ENCODE measurements at places on chromosomes 5 and 9.

DNA sequence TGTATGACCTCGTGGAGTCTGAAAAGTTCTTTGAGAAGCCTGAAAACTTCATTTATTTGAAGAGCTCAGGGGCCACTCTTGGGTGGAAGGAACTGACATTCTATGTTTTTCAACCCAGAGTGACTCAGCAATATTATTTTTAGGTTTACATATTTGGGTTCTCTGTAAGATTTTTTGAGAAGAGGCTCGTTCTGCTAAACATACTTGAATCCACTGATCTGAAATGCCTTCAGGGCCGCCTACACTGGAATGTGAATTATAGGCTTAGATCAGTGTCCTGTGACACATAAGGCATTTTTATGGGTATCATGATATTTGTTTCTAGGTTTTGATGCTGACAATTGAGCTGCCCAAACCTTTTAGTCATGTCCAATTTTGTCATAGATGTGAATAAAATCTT is 86.2 kb downstream of the PSAT1 start:
- no peak for DNase-seq

DNA sequence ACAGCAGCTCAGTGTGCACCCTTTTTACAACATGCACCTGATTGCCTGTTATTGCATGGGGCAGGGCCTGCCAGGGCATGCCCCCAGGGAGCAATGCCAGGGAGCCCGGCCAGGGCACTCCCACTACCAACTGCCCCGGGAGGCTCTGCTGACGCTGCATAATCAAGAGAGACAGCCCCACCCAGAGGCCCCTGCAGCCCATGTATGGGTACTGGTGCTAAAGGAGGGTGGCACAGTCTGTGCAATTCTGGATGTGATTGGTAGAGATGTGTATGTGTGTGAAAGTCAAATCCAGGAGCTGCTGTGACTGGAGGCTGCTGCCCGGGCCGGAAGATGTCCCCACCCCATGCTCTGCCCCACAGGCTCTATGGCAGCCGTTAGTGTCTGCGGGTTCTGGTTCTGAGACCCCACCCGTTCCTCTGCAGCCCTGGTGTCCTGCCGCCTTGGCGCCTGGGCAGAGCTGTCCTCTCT is 3.9 kb upstream of the NEURL1B start:
- DNase-seq = no peak

DNA sequence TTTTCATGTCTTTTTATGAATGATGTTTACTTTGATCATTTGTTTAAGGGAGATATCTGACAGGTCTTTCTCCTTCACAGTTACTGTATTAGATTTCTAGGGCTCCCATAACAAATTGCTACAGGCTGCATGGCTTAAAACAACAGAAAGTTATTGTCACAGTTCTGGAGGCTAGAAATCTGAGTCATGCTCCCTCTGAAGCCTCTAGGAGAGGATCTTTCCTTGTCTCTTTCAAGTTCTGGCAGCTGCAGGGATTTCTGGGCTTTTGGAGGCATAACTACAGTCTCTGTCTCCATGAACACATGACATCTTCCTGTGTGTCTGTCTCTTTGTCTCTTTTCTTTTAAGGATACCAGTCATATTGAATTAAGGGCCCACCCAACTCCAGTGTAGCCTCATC is 557.3 kb upstream of the SEMA6A start:
- DNase-seq = no peak

GRCh38 chr5:95686651-95687050 is 3.9 kb upstream of the SPATA9 start:
- no peak for DNase-seq

DNA sequence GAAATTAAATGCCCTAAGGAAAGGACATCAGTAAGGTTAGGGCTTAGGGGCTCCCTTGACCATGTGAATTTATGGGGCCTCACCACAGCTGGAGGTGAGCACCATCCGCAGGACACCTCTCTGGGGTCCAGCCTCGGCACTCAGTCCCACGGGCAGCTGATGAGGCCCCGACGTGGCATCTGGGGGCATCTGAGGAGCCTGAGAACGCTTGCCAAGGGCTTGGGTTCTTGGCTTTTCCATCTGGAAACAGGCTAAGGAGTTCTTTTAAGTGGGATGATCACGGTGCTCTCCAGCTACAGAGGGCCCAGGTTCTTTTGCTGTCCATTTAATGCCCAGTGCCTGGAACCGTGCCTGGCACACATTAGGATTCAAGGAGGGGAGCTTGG is 3.6 kb downstream of the NKX2-5 start:
- no peak for DNase-seq

GRCh38 chr9:81598811-81599210 is 90.5 kb downstream of the TLE1 start:
- DNase-seq = no peak

GRCh38 chr5:87588316-87588715 is 175.6 kb upstream of the CCNH start:
- DNase-seq = no peak

- no peak for DNase-seq
Observed at GRCh38 chr9:109852556-109852955, 72.6 kb downstream of the PALM2AKAP2 start.

All from activated naive CD8-positive, alpha-beta T cell treated with anti-CD3 and anti-CD28 coated beads, Interleukin-2, amount 50 U/mL, for 24 hours (primary cell).